ENCODE measurements at places on chromosomes 1 and 21.

- no peak for DNase-seq
Observed at GRCh38 chr21:45040157-45040711, 34.1 kb upstream of the ADARB1 start.

DNA sequence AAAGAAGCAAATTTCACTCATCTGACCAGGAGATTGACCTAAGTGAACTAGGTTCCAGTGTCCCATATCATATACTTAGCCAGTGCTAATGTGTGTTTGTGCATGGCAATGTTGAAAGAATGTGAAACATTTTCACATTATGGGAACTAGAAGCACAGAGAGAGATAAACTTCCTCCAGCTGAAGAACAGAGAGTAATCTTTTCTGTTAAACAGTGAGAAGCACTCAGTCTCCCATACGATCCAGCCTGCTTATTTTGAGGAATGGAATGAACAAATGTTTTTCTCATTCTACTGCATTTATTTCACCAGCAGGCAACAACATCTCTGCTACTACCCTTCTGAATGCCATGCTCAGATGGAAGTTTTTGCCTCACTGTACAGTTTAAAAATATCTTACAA lies 170.5 kb downstream of the TTLL7 start:
- no peak for DNase-seq

GRCh38 chr1:245997471-245998258 lies 509.4 kb downstream of the SMYD3 start:
- no peak for DNase-seq

- no peak for DNase-seq
Observed at GRCh38 chr1:208737161-208737560, 493.0 kb upstream of the PLXNA2 start.

DNA sequence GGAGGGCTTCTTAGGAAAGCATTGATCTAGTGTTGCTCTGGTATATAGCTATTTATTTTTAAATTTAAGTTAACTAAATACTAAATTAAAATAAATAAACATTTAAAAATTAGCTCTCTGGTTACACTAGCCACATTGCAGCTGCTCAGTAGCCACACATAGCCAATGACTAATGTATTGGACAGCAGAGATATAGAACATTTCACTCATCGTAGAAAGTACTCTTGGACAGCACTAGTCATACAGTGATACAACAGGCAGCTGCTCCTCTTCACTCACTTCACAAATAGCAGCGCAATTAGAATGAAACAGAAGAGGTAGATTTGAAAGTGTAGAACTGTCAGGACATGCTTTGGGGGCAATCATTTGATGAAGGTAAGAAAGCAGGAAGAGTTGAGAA lies 245.4 kb downstream of the PBX1 start:
- DNase-seq: no peak

- no peak for DNase-seq
Observed at GRCh38 chr1:234307726-234308125, 65.5 kb upstream of the COA6 start.

DNA sequence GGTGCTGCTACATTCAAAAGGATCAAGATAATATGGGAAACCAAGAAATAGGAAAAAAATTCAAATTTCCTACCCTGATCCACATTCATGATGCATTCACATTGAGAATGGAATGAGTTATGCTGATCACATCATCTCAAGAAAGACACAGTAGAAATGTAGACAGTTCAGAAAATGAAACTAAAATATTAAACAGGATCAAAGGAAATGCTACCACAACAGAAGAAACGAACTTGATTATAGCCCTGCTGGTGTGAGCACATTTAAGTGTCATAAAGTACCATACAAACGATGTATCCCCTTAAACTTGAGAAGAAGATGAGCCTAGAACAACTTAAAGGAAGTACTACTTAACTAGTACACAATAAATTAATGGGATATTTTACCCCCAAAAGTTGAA lies 21.3 kb downstream of the SYDE2 start:
- DNase-seq: no peak

GRCh38 chr1:169692756-169693460 lies 18.5 kb downstream of the SELL start:
- DNase-seq: no peak

- no peak for DNase-seq
Observed at GRCh38 chr1:240739139-240739538, 127.2 kb upstream of the GREM2 start.

All from ecto neural progenitor cell (in vitro differentiated cells).